Muscle of leg (tissue), 16 donors: ENCODE measurements at places on chromosomes 6 and 20. TPM values are rescaled to one million over a fixed set of nuclear protein-coding genes. Genes with fewer than 3 reads are reported as not detected.

The GNMT gene
- polyA plus RNA-seq, result 0.77 TPM

GRCh38 chr20:37334450-37334849 lies 11.5 kb upstream of the SRC start:
- DNase-seq, result no peak

The ZSCAN23 gene
- polyA plus RNA-seq, result 5.0 TPM

DNA sequence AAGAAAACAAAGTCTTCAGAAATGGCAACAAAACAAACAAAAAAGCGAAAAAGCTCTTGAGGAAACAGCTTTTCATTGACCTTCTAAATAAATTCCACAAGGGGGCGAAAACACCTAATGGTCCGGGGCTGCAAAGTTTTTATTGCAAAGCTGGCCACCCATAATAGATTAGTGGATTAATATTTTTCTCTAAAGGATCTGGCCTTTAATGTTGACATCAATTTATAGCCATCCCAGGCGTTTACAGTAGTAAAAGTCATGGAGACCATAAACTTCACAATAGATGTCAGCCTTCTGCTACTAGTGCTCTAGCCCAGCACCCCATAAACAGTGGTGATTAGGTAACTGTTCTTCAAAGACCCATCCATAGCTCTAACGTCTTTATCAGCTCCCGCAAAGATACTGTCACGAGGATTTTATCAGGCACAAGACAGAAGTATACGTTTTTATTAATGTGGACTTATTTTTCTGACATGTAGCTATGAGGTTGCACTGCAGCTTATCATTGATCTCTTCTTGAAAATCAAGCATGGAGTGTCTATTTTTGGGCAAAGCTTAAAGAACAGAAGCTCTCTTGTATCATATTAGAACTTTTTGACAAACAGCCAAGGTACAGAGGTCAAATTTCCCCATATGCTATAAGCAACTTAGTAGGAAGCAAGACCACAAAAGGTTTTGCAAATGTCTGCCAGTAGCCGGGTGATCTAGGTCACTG lies 4.7 kb downstream of the CITED2 start:
- DNase-seq, result peak; percentile 82

- no peak for DNase-seq
These were observed 22.7 kb downstream of the DOK5 start for GRCh38 chr20:54497931-54498718.

The LCA5 gene
- 5.9 TPM for polyA plus RNA-seq

The BPI gene
- polyA plus RNA-seq, result 0.86 TPM

GRCh38 chr6:33667072-33667471 lies 44.4 kb downstream of the UQCC2 start:
- DNase-seq, result no peak

The ULBP2 gene
- polyA plus RNA-seq, result 0.26 TPM

- DNase-seq, result peak; percentile 71
These were observed 54.4 kb upstream of the RBM24 start for GRCh38 chr6:17226786-17227233.

The PKHD1 gene
- 3.5 TPM for polyA plus RNA-seq

The SLC35D3 gene
- not detected for polyA plus RNA-seq

GRCh38 chr6:3471286-3471685 lies 14.4 kb upstream of the SLC22A23 start:
- no peak for DNase-seq

- peak; percentile 45 for DNase-seq
These were observed 34.7 kb downstream of the PLAGL1 start for GRCh38 chr6:143973097-143973966.

- no peak for DNase-seq
These were observed 733.1 kb downstream of the HDGFL1 start for GRCh38 chr6:23302514-23302913.

GRCh38 chr6:94227741-94228140 lies 808.4 kb upstream of the EPHA7 start:
- DNase-seq, result no peak

DNA sequence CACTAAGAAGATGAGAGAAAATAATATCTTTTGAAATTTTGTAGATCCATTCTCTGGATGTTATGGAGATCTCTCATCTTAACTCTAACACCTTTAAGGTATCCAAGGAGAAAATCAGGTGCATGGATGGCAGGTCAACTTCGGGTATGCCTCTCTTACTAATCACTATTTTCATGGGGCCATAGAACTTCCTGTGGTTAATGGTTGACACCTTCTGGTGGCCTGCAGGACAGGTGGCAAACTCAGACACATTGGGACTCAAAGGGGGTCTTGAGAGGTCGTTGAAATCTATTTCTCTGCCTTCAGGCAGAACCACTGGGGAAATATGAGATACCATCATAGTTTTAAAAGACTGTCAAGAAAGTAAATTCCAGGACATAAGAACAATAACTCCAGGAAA lies 76.5 kb downstream of the ADAT2 start:
- DNase-seq, result no peak

- DNase-seq, result peak; percentile 19
These were observed 295.5 kb downstream of the PLCB1 start for GRCh38 chr20:8427419-8428040.

DNA sequence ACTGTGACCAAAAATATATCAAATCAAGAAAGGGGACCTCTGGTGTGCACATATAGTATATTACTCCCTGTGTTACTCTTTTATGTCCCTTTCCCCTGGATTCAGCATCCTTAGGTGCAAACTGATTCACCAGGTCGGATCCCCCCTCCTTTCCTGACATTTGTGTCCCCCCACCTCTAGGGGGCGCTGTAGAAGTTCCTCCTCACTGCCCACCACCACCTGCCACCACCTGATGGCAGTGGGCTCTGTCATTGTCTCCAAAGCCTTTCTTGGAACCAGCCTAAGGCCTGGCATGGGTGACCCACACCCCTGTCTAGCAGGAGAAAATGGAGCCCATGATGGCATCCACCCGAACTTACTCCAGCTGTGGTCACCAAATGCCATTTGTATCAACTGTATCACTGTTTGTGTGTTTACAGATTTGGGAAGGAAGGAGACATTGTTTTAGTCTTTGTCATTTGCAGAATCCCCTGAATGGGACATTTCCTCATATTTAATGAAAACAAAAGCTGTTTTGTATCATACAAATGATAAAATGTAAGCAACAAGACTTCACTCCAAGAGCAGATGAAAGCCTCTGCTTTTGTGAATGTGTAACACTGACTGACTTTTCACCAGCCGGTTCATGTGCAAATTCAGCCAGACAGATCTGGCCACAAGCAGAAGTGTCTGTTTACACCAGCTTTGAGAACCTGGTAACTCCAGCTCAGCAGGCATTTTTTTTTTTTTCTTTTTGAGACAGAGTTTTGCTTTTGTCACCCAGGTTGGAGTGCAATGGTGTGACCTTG lies 66.2 kb downstream of the ARMC2 start:
- no peak for DNase-seq

The OPRM1 gene
- polyA plus RNA-seq, result not detected

GRCh38 chr6:27121640-27122039 lies 125.9 kb upstream of the PRSS16 start:
- DNase-seq, result no peak

DNA sequence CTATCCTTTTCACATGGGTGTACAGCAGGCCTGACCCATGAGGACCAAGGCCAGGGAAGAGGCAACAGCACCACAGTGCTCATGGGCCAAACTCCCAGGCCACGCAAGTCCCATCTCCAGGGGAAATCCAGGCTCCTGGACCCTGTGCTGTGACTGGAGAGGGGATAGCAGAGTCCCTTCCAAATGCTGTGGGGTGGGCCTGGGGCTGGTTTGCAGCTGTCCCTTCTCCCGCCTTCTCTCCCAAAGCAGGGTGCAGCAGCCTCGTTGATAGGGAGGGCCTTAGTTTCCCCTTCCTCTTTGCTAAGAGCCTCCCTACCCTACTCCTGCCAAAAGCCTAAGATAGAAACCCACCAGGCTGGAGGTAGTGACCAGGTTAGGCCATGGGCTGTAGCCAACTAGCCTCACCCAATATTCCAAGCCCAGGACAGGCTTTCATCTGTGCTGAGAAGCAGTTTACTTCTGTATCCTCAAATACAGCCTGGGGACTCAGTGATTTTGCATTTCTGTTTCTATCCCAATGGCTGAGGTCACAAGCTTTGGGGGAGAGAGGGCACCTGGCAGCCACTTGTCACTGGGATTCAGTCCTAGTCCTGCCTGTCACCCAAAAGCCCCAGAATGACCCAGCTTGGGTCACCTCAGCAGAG lies 1.4 kb downstream of the CTSZ start:
- DNase-seq, result no peak

- DNase-seq, result no peak
These were observed 35.9 kb downstream of the HM13 start for GRCh38 chr20:31550099-31550498.

DNA sequence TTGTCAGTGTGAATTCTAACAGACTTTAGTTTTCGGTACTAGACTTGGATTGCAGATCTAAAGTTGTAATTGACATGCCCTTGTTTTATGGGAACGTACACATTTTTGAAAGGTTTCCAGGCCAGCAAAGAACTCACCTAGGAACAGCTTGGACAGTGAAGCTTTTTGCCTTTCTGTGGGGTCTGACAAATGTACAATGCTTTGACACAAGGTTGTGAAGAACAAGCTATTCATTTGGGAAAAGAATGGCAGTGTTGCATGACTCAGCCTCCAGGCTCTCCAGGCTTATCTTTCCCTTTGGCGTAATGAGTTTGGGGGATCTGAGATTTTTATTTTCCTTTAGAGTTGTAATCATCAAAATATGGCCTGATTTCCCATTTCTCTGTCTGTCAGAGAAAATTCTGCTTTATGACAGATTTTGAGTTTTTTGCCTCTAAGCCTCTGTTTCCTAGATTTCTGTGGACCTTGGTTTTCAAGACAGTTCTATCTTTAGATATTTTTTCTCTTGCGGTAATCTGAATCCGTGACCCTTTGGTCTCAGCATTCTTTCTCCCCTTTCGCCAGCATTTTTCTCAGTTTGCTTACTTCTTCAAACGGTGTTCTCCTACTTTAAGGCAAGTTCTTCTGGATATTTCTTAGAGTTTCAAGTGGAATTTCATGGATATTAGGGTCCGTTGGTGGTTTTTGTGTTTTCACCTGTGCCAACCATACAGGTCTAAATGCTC lies 221.0 kb downstream of the ADGB start:
- DNase-seq, result no peak

The CLDN20 gene
- 0.69 TPM for polyA plus RNA-seq

The CST2 gene
- not detected for polyA plus RNA-seq

The HLA-DOB gene
- 0.16 TPM for polyA plus RNA-seq

DNA sequence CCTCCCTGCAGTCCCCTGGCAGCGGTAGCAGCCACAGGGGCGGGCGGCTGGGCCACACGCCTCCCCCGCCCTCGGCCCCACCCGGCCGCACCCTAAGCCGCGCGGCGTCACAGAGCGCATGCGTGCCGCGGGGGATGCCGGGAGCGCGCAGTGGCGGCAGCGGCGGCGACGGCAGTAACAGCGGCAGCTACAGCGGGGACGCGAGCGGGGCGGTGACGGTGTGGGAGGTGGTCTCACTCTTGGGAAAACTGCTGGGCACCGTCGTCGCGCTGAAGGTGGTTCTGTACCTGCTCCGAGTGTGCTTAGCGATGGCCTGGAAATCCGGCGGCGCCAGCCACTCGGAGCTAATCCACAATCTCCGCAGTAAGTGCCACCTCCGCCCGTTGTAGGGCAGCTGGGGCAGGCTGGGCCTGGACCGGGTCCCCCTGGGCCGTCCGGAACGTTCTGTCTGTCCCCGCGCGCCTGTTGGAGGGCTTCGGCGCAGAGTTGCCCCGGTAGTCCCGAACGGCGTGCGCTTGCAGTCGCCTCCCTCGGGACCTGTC lies at the start of gene PCMT1:
PCMT1 (plus strand) TSS at position 148 of the 542 bp plus-strand sequence; CDS start at position 309, 161 bp downstream.
- peak; percentile 96 for DNase-seq

The CYB5R4 gene
- polyA plus RNA-seq, result 10.9 TPM
